ENCODE measurements at places on chromosomes 6 and 20.

- DNase-seq: no peak
These were observed 99.8 kb downstream of the OPRM1 start for GRCh38 chr6:154138793-154139192.

- no peak for DNase-seq
These were observed 436 bp downstream of the CAGE1 start for GRCh38 chr6:7389162-7389450.

- no peak for DNase-seq
These were observed 8.8 kb downstream of the RANBP9 start for GRCh38 chr6:13702809-13703302.

- DNase-seq: no peak
These were observed 303.4 kb downstream of the PLCB1 start for GRCh38 chr20:8435285-8436035.

- DNase-seq: no peak
These were observed 5.5 kb upstream of the MUC22 start for GRCh38 chr6:31004794-31005193.

DNA sequence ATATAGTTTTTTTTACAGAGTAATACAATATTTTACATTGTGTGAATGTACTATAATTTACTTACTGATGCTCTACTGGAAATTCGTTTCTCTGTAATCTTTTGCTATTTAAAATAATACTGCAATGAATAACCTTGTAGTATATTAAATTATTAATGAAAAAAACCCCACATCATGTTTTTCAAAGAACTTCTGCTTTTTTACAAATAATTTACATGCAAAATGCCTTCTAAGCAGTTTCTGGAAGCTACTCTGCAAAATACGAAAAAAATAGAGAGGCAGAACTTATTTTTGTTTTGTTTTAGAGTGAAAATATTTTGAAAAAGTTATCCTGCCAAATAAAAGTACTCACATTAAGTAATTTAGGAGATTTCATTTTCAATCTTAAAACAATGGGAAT lies 165.8 kb upstream of the SIM1 start:
- DNase-seq: no peak

- no peak for DNase-seq
These were observed 381 bp upstream of the BICRAL start for GRCh38 chr6:42781546-42781795.
